HFF-Myc (cell line): ENCODE measurements at places on chromosomes 2 and 18.

DNA sequence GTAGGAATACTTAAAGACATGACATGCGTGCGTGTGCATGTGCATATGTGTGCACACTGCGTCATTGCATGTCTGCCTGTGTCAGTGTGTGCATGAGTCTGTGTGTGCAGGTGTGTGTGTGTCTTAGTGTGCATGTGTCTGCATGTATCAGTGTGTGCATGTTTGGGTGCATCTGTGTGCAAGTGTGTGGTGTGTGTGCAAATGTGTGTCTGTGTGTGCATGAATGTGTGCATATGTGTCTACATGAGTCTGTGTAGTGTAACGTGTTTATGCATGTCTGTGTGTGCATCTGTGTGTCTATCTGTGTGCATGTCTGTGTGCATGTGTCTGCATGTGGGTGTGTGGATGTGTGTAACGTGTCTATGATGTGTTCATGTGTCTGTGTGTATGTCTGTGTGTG lies 30.5 kb downstream of the KCNG2 start:
- no peak for DNase-seq

DNA sequence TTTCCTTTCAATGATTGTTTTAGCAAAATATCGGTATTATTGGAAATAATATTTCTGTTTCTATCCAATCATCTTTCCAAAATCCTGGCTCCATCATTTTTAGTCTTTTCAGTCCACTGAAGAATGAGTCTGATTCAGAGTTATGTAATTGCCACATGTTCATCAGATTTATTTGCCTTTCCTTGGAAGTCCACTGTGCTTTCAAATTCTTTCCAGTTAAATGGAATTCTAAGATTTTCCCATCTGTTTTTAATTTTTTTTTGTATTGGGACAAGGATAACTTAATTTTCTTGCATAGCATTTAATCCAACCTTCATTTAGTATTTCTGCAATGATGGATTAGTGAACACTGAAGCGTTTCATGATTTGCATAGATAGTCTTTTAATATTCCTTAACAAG lies 521.5 kb upstream of the NRXN1 start:
- DNase-seq: no peak

DNA sequence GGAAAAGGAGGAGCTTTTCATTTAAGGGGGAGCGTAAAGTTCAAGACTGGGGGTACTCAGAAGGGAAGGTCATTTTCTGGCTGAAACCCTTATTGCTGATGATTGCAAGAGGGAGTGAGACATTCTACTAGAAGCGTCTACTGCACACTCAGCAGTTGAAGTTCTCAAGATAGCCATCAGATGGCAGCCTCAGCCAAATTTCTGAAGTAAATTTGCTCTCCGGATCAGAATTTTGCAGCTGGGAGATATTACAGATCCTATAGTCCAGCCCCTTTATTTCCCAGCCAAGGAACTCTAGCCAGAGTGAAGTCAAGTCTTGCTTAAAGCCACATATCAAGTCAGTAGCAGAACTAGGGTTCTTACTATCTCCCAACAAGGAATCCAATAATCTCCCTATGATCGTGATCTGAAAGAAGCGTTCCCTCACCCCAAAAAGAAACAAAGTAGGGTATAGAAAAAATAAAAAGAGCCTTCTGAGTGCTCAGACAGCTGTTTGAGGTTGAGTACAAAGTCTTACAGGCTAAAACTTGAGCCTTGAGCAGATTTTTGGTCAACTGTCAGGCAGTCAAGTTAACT lies 24.0 kb downstream of the RAX start:
- DNase-seq: peak; percentile 55

- no peak for DNase-seq
Observed at GRCh38 chr18:45825258-45826044, at the start of gene SIGLEC15. Gene SIGLEC15, plus strand, starts transcription at chr18:45825675. Its CDS starts 54 bp downstream, at chr18:45825729.

- no peak for DNase-seq
Observed at GRCh38 chr2:29796446-29796845, 124.9 kb downstream of the ALK start.

DNA sequence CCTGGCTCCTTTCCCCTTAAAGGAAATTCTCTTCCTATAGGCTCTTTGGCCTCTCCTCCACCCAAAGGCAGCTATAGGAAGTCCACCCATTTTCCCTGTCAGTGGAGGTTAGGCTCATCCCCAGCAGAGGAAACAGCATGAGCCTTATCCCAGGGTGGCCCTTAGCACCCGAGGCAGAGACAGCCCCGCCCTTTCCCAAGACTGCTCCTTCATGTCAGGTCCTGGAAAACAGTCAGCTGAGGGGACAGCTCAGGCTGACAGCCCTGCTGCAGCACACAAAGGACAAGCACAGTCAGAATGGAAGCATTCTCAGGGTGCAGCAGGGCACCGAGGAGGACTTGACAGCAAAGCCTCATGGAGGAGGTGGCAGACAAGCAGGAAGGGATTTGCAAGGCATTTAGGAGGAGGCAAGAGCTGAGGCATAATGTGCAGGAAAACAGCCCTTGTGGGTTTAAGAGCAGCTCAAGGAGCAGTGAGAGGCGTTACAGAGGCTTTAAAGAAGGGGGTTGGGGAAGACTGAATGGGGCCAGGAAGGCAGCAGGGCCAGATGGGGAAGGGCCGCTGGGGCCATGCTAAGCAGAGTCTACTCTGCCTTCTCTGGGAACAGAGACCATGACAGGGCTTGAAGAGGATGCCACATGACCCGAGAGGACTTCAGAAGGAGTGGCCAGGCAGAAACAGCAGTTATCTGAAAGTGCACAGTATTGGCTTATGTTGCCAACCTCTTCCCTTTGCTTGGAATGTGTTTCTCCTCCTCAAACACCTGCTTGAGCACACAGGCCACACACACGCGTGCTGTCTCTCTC lies 216.6 kb downstream of the SH3BP4 start:
- DNase-seq: no peak

DNA sequence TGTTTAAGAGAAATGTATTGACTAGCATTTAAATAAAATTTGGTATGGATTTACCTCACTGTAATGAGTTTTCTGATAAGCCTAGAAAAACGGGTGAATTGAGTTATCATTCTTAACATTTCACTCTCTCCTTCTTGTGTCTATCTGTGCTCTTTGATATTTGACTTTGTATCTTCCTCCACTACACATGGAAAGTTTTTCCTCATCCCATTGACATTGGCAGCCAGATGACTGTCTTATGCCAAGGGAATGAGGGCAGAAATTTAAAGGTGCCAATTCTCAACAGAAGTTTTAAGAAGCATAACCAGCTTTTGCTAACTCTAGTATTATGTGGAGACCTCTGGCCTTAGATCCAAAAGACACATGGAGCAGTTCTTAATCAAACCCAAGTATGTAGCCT lies 376.6 kb downstream of the DSEL start:
- DNase-seq: no peak

DNA sequence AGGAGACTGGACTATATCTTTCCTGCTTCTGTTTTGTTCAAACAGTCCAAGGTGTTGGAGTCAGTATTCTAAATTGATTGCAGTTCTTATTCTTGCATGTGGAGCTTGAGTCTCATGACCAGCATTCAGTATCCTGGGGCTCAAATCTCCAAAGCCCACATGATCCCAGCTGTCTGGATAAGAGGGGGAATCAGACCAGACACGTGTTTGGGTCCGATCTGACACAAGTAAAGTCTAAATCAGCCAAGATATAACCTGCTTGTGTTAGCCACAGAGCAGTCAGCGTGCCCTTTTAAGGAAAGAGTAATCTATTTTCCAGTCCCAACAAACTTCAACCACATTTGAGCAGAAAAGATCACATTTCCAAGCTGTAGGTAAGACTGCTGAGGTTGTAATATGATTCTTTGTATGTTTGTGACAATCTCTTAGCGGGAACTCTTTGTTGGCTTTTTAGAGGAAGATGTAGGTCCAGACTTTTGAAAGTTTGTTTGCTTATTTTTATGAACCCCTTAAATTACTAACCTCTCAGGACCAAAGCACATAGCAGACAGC lies 334.6 kb downstream of the SLC4A3 start:
- DNase-seq: no peak

DNA sequence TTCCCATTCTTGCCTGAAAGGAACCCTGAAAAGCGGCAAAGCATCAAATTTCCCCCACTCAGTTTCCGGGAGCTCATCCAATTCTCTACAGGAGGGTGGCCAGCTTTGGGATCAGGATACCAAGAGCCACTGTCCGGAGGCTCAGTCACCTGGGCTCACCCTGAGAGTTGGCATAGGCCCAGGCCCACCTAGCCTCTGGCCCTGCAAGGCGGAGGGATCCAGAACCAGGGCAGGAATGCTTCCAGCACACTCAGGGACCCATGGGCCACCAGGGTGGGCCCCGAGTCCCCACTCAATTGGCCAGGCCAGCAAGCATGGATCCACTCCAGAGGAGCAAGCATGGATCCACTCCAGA lies 432.9 kb upstream of the MYT1L start:
- DNase-seq: no peak

DNA sequence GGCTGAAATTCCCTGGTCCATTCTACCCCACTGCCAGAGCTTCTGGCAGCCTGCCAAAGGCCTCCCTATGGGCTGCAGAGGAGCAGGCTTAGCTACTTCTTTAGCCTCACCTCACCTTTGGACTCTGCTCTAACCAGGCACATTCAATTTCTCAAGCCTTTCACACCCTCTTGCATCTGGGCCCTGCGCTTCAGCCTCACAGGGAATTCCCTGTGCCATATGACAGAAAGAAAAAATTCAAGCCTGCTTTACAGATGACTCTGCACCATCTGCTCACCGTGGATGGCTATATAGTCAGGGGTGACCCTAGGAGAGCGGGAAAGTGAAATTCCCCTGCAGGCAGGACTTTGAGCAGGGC lies 62.5 kb downstream of the REEP1 start:
- DNase-seq: peak; percentile 11

GRCh38 chr2:27262379-27263286 lies at the start of gene SLC30A3:
Gene SLC30A3, minus strand, starts transcription at chr2:27263047. Its CDS starts 141 bp downstream, at chr2:27262906.
- DNase-seq: no peak

- DNase-seq: no peak
Observed at GRCh38 chr2:233015019-233015645, 2.1 kb upstream of the NGEF start.

DNA sequence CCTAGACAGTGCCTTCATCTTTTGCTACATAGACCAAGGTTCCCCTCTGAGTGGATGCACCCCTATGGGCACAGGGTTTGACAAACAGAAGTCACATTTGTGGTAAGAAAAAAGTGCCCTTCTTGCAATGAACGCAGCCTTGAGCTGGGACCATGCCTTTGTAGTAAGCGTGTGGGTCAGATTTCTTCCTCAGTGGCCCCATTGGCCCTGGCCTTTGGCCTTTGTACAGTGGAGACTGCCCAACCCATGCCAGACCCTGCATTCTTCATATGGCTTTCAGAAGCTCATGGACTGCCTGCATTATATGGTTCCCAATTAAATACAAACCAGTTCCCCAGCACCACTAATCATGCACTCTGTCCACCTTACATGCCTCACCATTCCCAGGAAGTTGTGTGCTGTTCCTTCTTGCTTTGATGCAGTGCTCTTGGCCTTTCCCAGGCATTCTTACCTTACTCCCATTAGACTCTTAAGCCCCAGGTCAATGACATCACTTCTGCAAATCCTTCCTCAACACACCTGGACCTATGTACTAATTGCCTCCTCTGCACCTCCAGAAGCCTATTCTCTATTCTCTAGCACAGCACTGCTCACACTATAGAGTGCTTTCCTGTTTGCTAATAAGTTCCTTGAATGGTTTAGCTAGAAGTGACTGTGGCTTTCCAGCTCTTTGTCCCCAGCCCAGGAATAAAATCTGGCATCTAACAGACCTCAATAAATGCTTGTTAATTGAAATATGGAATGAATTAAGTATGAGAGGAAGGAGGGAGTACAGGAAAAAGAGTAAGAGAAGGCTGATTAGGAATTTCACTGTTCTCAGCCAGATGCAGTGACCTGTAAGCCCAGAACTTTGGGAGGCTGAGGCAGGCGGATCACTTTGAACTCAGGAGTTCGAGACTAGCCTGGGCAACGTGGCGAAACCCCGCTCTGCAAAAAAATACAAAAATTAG lies 60.2 kb downstream of the TMEM247 start:
- no peak for DNase-seq

- no peak for DNase-seq
Observed at GRCh38 chr2:181954538-181954883, 31.1 kb upstream of the PPP1R1C start.

GRCh38 chr2:236107942-236108625 lies 60.1 kb downstream of the GBX2 start:
- no peak for DNase-seq

GRCh38 chr2:223460774-223461211 lies 141.4 kb downstream of the SCG2 start:
- DNase-seq: peak; percentile 45

DNA sequence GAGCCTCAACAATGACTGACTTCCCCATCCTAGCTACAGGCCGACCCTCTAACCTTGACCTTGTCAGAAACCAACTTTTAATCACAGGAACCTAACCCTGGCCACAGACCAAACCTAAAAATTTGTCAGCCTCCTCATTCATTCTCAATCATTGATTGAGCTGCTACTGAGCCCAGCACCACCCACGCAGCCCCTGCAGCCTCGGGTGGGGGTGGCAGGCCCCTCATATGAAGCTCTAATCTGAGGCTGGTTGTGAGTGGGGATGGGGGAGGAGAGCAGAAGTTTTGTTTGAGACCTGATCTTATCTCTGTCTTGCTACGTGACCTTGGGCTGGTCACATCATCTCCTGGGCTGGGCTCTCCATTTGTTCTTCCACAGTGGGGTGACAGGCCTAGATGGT lies 99.5 kb upstream of the EPAS1 start:
- DNase-seq: no peak
